NB4 (cell line): ENCODE measurements at places on chromosomes 1 and 21.

DNA sequence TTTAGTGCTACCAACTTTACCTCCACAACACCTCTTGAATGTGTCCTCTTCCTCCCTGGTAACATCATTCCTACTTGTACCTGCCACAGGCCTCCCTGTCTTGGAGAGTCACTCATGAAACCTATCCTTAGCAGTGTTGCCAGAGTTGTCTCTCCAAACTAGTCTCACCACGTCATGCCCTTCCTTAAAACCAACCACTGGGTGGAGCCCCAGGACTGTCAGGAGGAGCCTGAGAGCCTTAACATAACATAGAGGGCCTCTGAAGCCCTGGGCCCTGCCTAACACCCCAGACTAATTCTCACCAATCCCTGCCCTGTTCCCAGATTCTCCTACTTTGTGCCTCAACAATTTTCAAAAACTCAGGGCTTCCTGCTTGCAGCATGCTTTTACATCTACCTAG is 65.3 kb downstream of the ZNF697 start:
- peak; percentile 61 for DNase-seq

DNA sequence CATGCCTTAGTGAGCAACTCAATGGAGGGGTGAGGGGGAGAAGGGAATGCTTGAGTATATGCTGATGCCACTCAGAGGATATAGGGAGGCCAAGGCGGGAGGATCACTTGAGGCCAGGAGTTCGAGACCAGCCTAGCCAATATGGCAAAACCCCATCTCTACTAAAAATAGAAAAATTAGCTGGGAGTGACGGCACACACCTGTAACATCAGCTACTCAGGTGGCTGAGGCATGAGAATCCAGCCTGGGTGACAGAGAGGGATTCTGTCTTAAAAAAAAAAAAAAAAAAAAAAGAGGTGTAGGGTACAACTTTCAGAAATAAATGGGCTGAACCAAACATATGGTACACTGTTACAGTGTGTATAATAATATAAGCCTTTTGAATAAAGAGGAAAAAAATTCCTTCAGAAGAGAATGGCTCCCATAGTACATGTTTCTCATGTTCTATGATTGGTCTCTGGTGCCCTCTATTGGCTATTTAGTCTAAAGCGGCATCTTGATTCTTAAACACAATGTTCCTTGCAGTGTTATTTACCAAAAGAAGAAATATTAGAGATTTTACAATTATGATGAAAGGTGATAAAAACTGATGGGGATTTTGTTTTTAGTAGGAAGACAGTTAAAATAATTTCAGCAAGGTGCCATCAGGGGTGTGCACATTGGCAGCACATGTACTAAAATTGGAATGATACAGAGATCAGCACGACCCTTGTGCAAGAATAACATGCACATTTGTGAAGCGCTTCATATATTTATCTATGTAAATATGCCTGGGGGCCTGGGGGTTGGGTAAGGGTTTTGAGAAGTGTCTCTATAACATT is 109.8 kb downstream of the PATJ start:
- DNase-seq, result peak; percentile 66

DNA sequence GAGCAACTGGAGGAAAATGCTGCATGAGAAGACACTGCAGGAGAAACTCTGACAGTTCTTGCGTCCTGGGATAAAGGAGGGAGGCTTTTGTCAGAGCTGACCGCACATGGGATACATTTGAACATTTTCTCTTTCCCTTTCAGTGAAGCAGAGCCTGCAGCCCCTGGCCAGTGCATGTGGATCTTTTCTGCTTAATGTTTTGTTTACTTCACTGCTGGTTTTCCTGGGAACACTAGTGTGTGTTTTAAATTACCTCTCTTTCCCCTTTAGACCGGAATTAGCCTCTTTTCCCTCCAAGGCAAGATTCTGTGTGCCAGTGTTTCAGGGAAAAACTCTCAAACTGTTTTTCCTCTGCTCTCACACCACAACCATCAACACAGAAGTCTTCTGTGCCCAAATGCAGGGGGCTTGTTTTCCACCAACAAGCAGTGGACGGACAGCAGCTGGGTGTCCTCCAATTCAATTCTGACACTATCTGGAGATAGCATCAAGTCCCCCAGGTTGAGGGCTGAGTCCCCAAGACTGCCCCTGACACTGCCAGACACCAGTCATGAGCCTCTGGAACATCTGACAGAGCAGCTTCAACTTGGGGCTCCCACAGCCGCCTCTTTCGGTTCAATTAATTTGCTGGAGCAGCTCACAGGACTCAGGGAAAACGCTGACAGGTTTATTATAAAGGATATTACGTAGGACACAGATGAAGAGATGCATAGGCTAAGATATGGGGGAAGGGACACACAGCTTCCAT is 136.2 kb downstream of the RHOU start:
- no peak for DNase-seq

DNA sequence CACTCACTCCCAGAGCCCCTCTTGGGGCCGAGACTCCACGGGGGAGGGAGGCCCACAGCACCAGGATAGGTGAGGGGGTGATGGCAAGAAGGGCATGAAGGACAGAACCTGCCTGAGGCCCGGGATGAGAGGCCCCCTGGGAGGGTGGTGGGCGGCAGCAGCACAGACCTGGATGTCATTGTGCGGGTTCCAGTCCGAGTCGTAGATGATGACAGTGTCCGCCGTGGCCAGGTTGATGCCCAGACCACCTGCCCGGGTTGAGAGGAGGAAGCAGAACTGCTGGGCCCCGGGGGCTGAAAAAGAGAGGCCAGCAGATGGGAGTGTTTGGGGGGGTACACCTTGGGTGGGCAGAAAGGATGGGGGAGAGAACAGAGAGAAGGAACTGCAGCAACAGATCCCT is 50.1 kb downstream of the CHD5 start:
- DNase-seq, result no peak

DNA sequence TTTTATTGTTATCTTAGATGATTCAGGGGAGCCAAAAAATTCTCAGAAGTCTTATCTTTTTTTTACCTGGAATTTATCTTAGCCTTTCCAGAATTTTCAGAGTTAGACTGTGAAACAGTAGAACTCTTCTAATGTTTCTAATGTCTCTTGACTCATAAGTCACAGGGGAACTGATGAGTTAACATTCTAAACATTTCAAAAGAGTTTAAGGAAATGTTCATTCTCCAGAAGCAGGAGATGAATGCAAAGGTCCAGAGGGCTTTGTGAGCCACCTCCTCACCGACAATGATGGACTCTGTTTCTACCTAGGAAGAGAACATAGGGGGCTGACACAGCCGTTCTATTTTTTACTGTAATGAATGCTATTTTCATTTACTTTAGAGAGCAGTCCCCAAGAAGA is 157.5 kb downstream of the BRINP2 start:
- no peak for DNase-seq

- DNase-seq, result no peak
These were observed 41.9 kb downstream of the CHML start for GRCh38 chr1:241598249-241598648.

DNA sequence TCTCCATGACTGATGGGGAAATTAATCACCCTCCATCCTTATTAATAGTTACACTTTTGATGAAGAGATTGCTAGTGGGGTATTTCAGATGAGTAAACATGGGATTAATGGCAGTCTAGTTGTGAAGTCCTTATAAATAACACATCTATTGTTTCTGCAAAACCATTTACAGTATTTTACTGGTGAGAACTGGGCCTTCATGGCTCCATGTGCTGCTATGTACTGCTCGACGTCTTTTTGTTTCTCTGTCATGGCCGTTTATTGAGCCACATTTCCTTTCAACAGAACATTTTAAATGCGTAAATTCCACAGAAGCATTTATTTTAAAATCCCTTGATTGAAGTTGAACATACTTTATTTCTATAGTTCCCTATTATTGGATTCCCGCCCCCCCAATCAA is 34.5 kb downstream of the SPEN start:
- no peak for DNase-seq

DNA sequence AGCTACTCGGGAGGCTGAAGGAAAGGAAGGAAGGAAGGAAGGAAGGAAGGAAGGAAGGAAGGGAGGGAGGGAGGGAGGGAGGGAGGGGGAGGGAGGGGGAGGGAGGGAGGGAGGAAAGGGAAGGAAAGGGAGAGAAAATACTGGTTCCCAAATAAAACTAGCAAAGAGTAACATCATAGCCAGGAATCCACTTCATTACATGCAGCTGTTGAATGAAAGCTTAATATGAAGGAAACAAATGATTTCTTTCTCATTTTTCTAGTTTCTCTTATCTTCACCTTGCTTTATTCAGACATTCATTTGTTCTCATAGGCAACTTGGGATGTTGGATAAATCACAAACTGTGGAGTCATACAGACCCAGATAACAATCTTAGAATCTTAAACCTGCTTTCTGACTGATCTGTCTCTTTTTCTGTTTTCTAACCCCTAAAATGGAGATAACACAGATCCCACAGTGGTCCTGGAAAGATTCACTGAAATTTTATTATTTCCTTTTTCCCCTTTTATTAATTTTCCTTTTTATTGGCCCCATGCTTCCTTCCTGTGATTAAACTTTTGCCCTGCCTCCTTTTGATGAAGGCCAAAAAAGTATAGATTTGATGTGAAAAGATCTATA is 52.5 kb upstream of the USH2A start:
- no peak for DNase-seq

GRCh38 chr1:10324627-10325026 is 74.2 kb upstream of the PGD start:
- no peak for DNase-seq

DNA sequence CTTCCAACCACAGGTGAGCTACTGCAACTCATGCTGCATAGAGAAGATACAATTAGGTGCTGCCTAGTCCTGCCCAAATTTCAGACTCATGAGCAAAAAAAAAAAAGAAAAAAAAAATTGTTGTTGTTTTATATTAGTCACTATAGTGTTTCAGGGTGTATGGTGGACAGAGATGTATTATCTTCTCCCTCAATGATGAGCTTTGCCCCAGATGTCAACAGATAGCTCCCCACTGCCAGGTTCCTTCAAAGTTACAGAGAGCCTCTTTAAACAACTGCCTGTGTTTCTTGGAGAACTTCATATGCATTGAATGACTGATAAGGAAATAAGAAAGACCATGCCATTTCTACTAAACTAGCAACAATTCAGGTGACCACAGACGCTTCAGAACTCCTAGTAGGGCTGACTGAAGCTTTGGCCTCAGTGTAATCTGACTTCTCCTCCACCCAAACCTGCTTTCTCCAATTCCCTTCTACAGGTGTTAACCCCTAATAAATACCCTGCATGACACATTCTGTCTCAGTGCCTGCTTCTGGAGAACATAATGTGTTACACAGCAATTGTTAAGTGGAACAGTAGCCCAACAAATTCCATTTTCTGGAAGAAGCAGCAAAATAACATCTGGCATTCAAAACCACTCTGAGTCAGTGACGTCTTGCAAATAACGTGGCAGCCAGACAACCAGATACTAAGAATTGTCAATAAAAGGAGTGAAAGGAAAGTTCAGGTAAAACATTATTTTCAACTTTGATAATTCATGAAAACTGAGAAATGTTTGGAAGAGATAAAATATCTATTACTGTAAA is 147.7 kb downstream of the CDC42BPA start:
- no peak for DNase-seq

- peak; percentile 76 for DNase-seq
These were observed 14.2 kb upstream of the SLC44A3 start for GRCh38 chr1:94805912-94806311.

DNA sequence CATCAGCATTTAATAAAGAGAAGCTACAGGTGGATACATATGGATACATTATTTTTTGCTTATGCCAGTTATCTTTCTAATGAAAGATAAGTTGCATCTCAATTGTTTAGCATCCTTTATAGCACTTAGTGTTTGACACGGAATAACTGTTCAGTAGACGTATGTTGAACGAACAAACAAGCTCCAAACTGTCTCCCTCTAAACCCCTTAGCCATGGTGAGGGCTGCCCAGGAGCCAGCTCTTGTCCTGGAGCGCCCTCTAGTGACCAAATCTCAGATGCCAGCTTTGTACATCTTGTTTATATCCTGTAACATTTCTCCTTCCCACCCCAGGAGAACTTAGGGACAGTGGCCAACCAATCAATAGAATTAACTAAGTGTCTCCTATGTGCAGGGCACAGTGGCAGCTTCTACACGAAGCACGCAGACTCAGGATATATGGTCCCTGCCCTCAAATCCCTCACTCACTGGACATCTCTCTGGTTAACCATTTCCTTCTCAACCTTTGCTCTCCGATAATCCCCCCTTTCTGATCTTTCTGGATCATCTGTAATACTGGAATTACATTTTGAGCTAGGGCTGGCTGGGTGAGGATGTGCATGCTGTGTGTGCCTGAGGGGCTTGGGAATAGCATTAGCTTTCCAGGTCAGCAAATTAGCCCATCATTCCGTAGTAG is 22.9 kb downstream of the KCNA10 start:
- DNase-seq, result peak; percentile 79

- no peak for DNase-seq
These were observed 20.2 kb downstream of the S100A16 start for GRCh38 chr1:153592748-153593147.

- no peak for DNase-seq
These were observed 155.4 kb downstream of the URB2 start for GRCh38 chr1:229781453-229781852.

GRCh38 chr1:220926146-220926545 is 46.9 kb downstream of the HLX start:
- no peak for DNase-seq

DNA sequence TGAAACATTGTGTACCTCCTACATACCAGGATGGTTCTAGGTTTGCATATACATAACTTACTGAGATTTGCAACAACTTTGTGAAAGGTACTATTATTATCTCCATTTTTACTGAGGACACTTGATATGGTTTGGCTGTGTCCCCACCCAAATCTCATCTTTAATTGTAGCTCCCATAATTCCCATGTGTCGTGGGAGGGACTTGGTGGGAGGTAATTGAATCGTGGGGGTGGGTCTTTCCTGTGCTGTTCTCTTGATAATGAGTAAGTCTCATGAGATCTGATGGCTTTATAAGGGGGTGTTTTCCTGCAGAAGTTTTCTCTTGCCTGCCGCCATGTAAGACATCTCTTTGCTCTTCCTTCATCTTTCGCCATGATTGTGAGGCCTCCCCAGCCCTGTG is 40.1 kb downstream of the IGSF21 start:
- no peak for DNase-seq

GRCh38 chr1:221669441-221669840 is 72.4 kb downstream of the DUSP10 start:
- DNase-seq, result no peak

- DNase-seq, result peak; percentile 2
These were observed 184.7 kb upstream of the CACYBP start for GRCh38 chr1:174815036-174815435.

GRCh38 chr1:94324178-94324544 is 86.8 kb upstream of the ARHGAP29 start:
- DNase-seq, result no peak

- DNase-seq, result no peak
These were observed 34.1 kb downstream of the CLCA1 start for GRCh38 chr1:86502721-86503405.
